IMR-90 (cell line): ENCODE measurements at places on chromosomes 16 and 17. TPM values are rescaled to one million over a fixed set of nuclear protein-coding genes. Genes with fewer than 3 reads are reported as not detected.
A peak's percentile ranks its signal among the peaks of the same experiment; 100 is the strongest.

DNA sequence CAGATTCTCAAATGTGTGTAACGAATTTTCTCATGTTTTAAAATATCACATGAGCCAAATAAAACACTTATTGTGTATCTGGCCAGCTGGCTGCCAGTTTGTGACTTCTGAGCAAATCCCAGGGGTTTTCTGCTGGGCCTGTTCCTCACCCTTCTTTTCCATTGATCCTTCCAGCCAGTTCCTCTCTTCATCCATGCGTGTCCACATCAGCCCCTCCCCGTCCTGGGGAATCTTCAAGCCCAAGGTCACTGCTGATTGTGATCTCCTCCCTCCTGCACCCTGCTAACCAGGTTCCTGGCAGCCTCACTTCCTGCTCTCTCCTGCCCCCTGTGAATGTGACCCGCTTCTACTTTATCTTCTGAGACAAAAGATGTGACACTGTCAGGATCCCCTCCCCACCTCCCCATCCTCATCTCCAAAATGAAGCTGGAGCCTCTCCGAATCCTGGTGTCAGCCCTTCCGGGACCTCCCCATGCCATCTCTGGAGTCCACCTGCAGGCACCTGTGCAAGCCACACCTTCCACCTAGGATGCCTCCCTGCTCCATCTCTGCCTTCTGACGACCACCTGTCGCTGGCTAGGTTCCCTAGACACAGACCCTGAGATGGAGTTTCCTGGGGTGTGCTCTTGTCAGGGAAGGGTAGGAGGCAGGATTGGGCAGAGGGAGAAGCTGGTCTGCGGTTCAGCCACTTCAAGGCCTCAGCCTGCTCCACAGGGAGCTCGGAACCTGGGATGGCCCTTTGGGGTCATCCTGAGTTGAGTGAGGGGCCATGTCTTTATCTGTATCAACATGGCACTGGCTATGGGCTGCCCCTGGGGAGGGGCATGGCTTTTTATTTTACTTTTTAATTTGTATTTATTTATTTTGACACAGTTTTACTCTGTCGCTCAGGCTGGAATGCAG is 205.1 kb downstream of the KATNIP start:
- peaks cover 10% of the 10 kb centered on the region for H3K36me3 ChIP-seq
- H3K4me1 ChIP-seq = peaks cover 4% of the 10 kb centered on the region
- no peaks in the 10 kb centered on the region for H3K27me3 ChIP-seq
- DNase-seq = no peak
- H3K4me3 ChIP-seq = no peak overlapping the region

DNA sequence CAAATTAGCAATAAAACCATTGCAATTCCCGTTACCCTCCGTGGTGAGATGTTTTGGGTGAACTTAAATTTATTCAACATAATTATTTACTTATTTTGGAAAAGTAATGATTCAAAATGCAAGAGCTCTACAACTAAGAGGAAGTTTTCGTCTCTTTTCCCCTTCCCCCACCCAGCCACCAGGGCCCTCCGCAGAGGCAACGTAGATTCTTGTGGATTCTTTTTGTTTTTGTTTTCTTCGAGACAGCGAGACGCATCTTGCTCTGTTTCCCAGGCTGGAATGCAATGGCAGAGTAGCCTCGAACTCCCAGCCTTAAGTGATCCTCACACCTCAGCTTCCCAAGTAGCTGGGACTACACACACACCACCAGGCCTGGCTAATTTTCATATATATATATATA is 19.2 kb downstream of the CCDC40 start:
- peaks cover 4% of the 10 kb centered on the region for H3K4me1 ChIP-seq
- H3K4me3 ChIP-seq = no peak overlapping the region
- H3K27me3 ChIP-seq = no peaks in the 10 kb centered on the region
- DNase-seq = no peak
- peaks cover 12% of the 10 kb centered on the region; the same call in 1 of the 2 replicates for H3K36me3 ChIP-seq

- H3K4me1 ChIP-seq = peaks cover 11% of the 10 kb centered on the region
- H3K4me3 ChIP-seq = no peak overlapping the region
- H3K27me3 ChIP-seq = no peaks in the 10 kb centered on the region; the same call in 1 of the 2 replicates
- H3K36me3 ChIP-seq = no peaks in the 10 kb centered on the region
These were observed 21.3 kb upstream of the BAIAP2 start for GRCh38 chr17:81013642-81014041.

DNA sequence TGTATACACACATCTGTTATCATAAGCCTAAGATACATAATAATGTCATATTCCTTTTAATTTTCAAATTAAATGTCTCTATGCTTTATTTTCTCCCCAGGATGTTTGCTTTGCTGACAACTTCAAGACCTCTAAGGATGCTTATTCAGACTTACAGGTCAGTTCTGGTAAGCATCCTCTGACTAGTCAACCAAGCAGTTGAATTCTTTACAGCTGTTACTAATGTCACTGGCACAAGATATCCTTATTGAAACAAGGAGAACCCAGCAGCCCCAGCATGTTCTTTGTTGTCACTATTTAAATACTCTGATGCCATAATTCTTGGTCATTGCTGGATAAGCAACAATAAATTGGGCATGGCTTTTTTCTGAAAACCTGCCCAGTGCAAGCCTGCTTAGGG is 232.3 kb upstream of the PMFBP1 start:
- H3K27me3 ChIP-seq = no peaks in the 10 kb centered on the region
- H3K4me1 ChIP-seq = no peaks in the 10 kb centered on the region; the same call in 1 of the 2 replicates
- no peak overlapping the region for H3K4me3 ChIP-seq

- H3K4me3 ChIP-seq = no peak overlapping the region
- H3K27me3 ChIP-seq = no peaks in the 10 kb centered on the region
- peaks cover 14% of the 10 kb centered on the region for H3K36me3 ChIP-seq
- no peak for DNase-seq
These were observed 1.1 kb upstream of the AMDHD2 start for GRCh38 chr16:2518823-2519710.

- no peak for DNase-seq
- no peak overlapping the region for H3K27ac ChIP-seq
- H3K4me1 ChIP-seq = no peaks in the 10 kb centered on the region
- H3K4me3 ChIP-seq = no peak overlapping the region
- H3K27me3 ChIP-seq = peaks cover 75% of the 10 kb centered on the region
These were observed 22.8 kb downstream of the ENGASE start for GRCh38 chr17:79097226-79098055.

DNA sequence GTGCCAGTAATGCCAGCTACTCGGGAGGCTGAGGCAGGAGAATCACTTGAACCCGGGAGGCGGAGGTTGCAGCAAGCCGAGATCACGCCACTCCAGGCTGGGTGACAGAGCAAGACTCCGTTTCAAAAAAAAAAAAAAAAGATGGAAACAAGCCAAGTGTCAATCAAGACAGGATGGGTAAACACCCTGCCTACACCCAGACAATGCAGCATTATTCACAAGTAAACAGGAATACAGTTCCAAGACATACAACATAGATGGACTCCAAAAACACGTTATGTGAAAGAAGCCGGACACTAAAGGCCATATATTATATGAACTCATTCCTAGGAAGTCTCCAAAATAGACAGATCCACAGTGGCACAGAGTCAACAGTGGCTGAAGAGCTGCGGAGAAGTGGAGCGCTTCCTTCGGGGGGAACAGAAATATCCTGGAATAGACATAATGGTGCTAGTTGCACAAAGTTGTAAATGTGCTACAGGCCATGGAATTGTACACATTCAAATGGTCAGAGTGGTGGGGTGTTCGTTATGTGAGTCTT is 33.9 kb downstream of the ANKRD11 start:
- H3K4me1 ChIP-seq = peaks cover 16% of the 10 kb centered on the region
- H3K27me3 ChIP-seq = no peaks in the 10 kb centered on the region
- no peak overlapping the region for H3K4me3 ChIP-seq
- no peaks in the 10 kb centered on the region for H3K36me3 ChIP-seq
- DNase-seq = no peak
- H3K27ac ChIP-seq = no peak overlapping the region

GRCh38 chr17:64004903-64005733 is 7.0 kb downstream of the PRR29 start:
- H3K36me3 ChIP-seq = no peaks in the 10 kb centered on the region
- H3K4me3 ChIP-seq = no peak overlapping the region
- no peaks in the 10 kb centered on the region; the same call in 1 of the 2 replicates for H3K4me1 ChIP-seq
- peaks cover 18% of the 10 kb centered on the region for H3K27me3 ChIP-seq
- no peak for DNase-seq

DNA sequence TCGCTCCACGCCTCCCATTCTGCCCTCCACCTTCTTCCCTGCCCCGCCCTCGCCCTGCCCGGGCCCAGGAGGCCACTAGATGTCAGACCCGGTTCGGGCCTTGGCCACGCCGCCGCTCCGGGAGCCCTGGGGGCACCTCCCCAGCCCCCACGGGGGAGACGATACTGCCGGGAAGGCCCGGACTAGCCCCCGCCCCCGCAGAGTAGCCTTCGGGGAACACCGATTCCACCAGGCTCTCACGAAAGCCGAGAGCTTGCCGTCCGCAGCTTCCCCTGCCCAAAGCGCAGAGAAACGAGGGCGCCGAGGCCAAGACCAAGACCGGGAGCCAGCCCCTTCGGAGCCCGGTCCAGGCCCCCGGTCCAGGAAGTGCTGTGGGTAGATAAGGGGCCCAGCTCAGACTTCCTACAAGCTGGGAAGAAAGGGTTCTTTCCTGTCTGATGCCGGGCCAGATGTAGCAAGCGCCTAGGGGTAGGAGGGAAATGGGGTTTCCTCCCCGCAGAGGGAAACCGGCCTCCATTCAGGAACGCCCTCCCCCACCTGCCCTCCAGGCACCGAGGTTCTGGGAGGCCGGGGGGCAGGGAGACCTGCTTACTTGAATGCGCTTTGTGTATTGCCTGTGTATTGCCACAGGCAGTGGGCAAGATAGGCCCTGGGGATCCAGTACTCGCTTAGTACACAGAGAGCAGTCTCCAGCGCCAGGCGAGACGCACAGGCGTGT is 806 bp upstream of the CYB561 start:
- peaks cover 4% of the 10 kb centered on the region for H3K4me1 ChIP-seq
- H3K36me3 ChIP-seq = no peaks in the 10 kb centered on the region
- no peak overlapping the region for H3K27ac ChIP-seq
- H3K27me3 ChIP-seq = no peaks in the 10 kb centered on the region; the same call in 1 of the 2 replicates

- H3K27ac ChIP-seq = no peak overlapping the region
- H3K36me3 ChIP-seq = no peaks in the 10 kb centered on the region
These were observed 2.6 kb upstream of the AHSP start for GRCh38 chr16:31525113-31525512.

DNA sequence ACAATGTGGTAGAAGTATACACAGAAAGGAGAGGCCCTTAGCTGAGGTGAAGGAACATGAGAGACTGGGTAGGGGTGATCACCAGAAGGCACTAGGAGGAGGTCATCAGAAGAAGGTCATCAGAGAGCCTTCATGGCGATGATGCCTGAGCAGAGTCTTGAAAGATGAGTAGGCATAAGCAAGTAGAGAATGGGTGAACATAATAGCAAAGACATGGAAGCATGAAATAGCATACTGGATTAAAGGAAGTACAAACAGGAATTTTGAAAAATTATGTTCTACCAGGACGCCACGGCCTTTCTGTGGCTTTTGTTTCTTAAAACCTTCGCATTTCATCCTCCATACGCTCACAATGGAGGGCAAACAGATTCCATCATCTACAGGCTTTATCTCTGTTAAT is 2.9 kb downstream of the IKZF3 start:
- no peak for DNase-seq
- no peak overlapping the region for H3K27ac ChIP-seq
- no peaks in the 10 kb centered on the region for H3K36me3 ChIP-seq
- H3K4me3 ChIP-seq = no peak overlapping the region

DNA sequence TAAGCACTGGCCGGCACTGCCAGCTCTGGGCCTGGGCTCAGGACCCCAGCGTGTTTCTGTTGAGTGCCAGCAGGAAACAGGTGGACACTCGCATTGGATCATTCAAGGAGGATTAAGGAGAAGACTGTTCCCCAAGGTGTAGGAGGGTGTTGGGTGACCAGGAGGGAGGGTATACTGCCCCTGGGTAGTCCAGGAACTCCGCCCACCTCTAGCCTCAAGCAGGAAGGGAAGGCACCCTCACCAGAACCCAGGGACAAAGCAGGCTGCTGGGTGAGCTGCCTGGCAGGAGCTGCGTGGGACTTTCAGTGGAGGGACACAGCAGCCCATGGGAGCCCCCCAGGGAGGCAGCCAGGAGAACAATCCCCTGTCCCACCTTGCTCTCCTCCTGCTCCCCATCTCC is 7.7 kb upstream of the RAB37 start:
- peaks cover 3% of the 10 kb centered on the region; the same call in 1 of the 2 replicates for H3K27me3 ChIP-seq
- H3K36me3 ChIP-seq = no peaks in the 10 kb centered on the region
- DNase-seq = no peak
- H3K4me1 ChIP-seq = no peaks in the 10 kb centered on the region

GRCh38 chr16:49488740-49489525 is 115.3 kb downstream of the C16orf78 start:
- H3K27me3 ChIP-seq = no peaks in the 10 kb centered on the region
- H3K4me3 ChIP-seq = no peak overlapping the region
- no peak overlapping the region for H3K27ac ChIP-seq
- DNase-seq = no peak
- H3K4me1 ChIP-seq = no peaks in the 10 kb centered on the region
- no peaks in the 10 kb centered on the region for H3K36me3 ChIP-seq

GRCh38 chr17:8004899-8005298 is 2.5 kb downstream of the GUCY2D start:
- no peaks in the 10 kb centered on the region for H3K36me3 ChIP-seq
- peaks cover 4% of the 10 kb centered on the region; the same call in 1 of the 2 replicates for H3K4me1 ChIP-seq
- peaks cover 54% of the 10 kb centered on the region for H3K27me3 ChIP-seq
- peak; percentile 79 for DNase-seq
- 0 out of 2 replicates have a peak overlapping the region, but pooled peaks have one; percentile 5 for H3K27ac ChIP-seq
- no peak overlapping the region for H3K4me3 ChIP-seq

GRCh38 chr17:30816165-30816564 is 8.3 kb downstream of the CRLF3 start:
- H3K4me3 ChIP-seq = no peak overlapping the region
- peaks cover 6% of the 10 kb centered on the region for H3K4me1 ChIP-seq
- no peak overlapping the region for H3K27ac ChIP-seq
- no peak for DNase-seq
- no peaks in the 10 kb centered on the region for H3K27me3 ChIP-seq
- H3K36me3 ChIP-seq = no peaks in the 10 kb centered on the region

GRCh38 chr16:84548971-84549844 is 44.7 kb upstream of the MEAK7 start:
- no peak for DNase-seq
- no peak overlapping the region for H3K27ac ChIP-seq
- no peaks in the 10 kb centered on the region for H3K27me3 ChIP-seq
- no peaks in the 10 kb centered on the region for H3K36me3 ChIP-seq
- H3K4me1 ChIP-seq = no peaks in the 10 kb centered on the region

Gene KLHDC4
- total RNA-seq = 13.6 and 16.1 TPM in 2 replicates

Gene NAE1
- 36.7 and 49.4 TPM in 2 replicates for total RNA-seq

Gene SYNGR3
- 1.8 and 1.9 TPM in 2 replicates for total RNA-seq

Gene SLC46A1
- total RNA-seq = 2.7 and 2.8 TPM in 2 replicates

Gene C17orf78
- not detected in 2 replicates for total RNA-seq

Gene C1QTNF8
- not detected in 2 replicates for total RNA-seq

Gene CCL8
- not detected in 2 replicates for total RNA-seq

Gene CACNG5
- total RNA-seq = not detected in 2 replicates

Gene USP36
- 28.3 and 30.6 TPM in 2 replicates for total RNA-seq

Gene ELMO3
- total RNA-seq = 0.28 and 0.36 TPM in 2 replicates
